ENCODE measurements at places on chromosomes 2 and 18. TPM values are rescaled to one million over a fixed set of nuclear protein-coding genes. Genes with fewer than 3 reads are reported as not detected.

Gene MARCHF4
- total RNA-seq = not detected

- H3K27ac ChIP-seq = no peak overlapping the region
- no peaks in the 10 kb centered on the region for H3K27me3 ChIP-seq
- H3K4me3 ChIP-seq = no peak overlapping the region
- peaks cover 17% of the 10 kb centered on the region for H3K36me3 ChIP-seq
Observed at GRCh38 chr2:15547115-15547876, 13.8 kb downstream of the NBAS start.

DNA sequence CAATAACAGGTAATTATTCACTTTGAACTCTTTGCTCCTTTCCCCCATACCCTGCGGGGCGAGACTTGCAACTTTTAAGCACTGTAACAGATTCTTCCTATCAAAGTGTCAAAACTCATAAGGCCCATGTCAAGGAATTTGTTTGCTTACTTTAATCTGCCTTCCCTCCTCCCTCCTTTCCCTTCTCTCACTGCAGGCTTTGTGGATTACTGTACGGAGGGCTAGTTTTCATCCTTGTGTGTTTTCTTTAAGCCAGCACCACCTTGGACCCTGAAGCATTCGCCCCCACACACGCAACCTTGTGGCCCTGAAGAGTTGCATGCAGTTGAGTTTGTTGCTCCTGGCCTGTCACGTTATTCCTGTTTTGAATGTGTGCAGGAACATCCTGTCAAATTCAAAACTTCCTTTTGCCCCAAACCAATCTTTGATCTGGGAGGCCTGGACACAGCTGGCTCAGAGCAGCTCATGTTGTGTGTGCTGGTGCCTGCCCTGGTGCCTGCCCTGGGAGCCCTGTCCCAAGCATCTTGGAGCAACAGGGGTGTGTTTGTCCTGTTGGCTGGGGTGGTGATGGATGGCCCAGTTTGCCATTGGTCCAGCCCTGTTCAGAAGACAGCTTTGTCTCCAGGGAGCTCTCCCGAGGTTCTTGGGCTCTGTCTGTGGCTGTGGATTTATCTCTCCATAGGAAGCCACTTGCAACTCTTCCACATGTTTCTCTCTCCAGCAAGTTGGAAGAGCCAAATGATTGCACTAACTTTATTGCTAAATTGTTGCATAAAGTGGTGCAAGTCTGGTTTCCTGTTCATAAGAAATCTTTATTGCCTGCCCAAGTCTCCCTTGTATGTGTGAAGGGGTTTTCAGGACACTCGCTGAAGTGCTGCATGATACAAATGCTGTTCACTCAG lies 199.6 kb downstream of the VAPA start:
- DNase-seq = no peak
- no peak overlapping the region for H3K27ac ChIP-seq
- no peak overlapping the region for H3K4me3 ChIP-seq
- no peaks in the 10 kb centered on the region for H3K36me3 ChIP-seq
- H3K4me1 ChIP-seq = no peaks in the 10 kb centered on the region

DNA sequence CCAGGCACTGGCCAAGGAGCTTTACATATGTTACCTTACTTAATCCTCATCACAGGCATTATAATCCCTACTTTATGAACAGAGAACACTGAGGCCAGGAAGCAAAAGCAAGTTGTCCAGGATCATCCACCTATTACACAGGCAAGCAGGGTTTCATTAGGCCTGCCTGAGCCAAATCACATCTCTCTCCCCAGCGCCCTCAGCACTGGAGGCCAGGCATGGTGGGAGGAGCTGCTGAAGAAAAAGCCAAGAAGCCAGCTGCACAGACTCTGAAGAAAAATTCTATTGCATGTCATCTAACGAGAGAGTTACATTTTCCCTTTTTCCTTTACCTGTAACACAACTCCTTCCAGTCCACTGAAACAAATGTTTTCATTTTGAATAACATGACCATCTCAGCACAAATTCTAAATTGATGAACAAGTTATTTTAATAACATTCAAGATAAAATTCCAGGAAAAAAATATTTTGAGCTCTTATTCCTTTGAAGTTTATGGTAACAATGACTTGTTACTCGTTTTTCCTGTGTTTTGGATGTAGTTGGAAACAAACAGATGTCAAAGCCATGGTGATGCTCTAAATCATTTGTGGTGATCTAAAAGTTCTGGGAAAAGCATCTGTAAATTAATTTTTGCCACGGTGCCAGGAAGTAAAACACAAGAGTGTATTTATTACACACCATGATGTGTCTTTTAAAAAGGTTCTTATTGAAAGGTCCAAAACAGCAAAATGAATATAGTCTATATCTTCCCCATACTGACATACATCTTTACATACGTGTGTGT lies 139.0 kb upstream of the ITGB6 start:
- H3K27me3 ChIP-seq = no peaks in the 10 kb centered on the region
- H3K4me1 ChIP-seq = peaks cover 36% of the 10 kb centered on the region
- H3K36me3 ChIP-seq = peaks cover 10% of the 10 kb centered on the region
- H3K27ac ChIP-seq = no peak overlapping the region
- no peak overlapping the region for H3K4me3 ChIP-seq
- DNase-seq = no peak

All from activated CD4-positive, alpha-beta T cell treated with anti-CD3 and anti-CD28 coated beads, Interleukin-2, amount 10 ng/mL, durations not matched to agents 24 days and 14 days (primary cell).